SK-N-SH (cell line): ENCODE measurements at places on chromosomes 7 and 10.
A peak's percentile ranks its signal among the peaks of the same experiment; 100 is the strongest.

DNA sequence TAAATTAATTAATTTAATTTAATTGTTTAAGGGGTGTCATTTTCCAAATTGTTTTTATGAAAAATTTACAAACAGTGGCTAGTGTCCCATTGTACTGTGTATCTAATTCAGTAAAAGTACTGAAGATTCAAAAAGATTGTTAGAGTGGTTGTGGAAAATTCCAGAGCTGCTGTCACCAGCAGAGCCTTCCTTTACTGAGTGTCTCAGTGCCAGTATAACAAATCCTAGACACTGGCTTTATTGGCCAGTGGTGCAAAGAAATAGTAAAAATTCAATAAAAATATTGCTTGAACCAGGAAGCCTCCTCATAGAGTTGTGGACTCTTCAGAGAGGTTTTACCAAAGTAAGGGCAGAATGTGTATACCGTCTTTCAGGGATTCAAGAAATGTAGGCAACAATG lies 23.1 kb upstream of the HERPUD2 start:
- DNase-seq: no peak

DNA sequence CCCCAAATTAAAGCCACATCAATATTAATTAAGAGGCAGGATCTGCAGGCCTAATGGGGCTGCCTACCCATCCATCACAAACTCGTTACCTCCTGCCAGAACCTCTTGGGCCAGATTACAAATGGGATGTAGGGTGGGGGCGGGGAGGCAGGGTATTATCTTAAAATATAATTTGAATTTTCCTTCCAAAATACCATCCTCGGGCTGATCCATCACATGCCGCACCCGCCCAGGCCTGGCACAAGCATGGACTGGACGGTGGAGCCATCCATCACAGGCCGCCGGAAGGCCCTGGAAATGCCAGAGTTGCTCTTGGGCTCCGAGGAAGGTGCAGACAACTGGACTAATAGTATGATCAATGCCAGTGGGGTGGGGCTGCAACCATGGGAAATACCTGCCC lies 212.8 kb downstream of the GRID1 start:
- DNase-seq: no peak

GRCh38 chr10:3064423-3064822 lies 2.9 kb upstream of the PFKP start:
- DNase-seq: no peak

DNA sequence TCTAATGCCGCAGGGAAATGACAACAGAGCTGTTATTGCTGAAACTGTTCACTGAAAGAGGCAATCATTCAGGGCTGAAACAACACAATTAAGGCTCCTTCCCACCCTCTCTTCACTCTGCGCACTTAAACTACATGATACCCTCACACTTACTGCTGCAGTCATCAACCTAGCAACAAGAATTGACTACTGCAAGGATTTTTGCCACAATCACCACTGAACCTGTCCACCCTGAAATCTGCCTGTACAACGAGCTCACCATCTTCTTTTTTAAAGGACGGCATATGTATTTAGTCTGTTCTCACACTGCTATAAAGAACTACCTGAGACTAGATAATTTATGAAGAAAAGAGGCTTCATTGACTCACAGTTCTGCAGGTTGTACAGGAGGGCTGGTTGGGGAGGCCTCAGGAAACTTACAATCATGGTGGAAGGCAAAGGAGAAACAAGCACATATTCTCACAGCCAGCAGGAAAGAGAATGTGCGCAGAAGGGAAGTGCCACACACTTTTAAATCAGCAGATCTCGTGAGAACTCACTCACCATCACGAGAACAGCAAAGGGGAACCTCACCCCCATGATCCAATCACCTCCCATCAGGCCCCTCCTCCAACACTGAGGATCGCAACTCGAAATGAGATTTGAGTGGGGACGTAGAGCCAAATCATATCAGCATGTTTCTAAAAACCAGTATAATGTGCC lies 131.7 kb downstream of the SORCS1 start:
- no peak for DNase-seq

DNA sequence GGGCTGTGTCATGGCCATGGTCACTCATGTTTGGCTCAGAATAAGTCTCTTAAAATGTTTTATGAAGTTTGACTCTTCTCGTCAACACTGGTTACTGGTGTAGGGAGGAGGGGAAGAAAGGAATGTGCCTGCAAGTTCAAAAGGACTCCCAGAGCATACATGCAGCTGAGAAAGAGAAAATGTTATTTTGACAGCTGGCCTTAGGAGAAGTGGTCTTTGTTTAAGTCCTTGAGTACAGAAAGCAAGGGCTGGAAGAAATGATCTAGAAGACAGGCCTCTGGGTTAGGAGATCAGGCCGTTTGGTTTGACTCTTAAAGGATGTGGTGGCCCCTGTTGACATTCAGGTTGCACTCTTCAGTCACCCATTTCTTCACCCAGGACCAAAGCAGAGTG lies 245.5 kb downstream of the REEP3 start:
- no peak for DNase-seq

- no peak for DNase-seq
Observed at GRCh38 chr10:71606257-71607081, 113.1 kb downstream of the C10orf105 start.

GRCh38 chr7:83610649-83611304 lies 38.2 kb downstream of the SEMA3E start:
- DNase-seq: no peak

GRCh38 chr7:4871930-4872675 lies 10.3 kb upstream of the PAPOLB start:
- peak; percentile 99 for DNase-seq

GRCh38 chr7:138458576-138459412 lies 1.3 kb upstream of the TRIM24 start:
- no peak for DNase-seq

DNA sequence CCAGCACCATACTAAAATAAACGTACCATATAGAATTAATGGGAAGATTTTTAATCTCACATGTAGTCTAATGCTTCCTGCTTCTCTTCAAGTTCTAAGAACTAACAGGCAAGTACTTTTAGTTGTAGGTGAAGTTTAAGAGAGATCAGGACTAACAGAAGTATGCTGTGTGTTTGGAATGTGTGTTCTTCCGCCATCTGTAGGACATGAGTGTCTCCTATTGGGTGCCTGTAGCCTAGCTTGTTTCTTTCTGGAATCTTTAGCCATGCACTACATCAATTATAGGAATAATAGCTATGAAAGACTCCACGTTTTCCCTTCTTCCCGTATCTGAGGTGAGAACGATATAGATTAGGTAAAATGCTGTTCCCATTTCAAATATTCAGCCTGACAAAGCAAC lies 140.2 kb upstream of the AHR start:
- no peak for DNase-seq

DNA sequence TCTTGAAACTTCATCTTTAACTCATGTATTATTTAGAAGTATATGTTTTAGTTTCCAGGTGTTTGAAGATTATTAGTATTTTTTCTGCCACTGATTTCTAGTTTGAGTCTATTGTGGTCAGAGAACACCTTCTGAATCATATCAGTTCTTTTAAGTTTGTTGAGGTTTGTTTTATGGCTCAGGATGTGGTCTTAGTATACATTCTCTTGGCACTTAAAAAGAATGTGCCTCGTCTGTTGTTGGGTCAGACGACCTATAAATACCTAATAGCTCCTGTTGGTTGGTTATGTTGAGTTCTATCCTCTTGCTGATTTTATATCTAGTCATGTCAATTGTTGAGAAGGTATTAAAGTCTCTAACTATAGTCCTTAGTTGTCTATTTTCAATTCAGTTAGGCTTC lies 15.9 kb downstream of the TDRD1 start:
- DNase-seq: no peak

DNA sequence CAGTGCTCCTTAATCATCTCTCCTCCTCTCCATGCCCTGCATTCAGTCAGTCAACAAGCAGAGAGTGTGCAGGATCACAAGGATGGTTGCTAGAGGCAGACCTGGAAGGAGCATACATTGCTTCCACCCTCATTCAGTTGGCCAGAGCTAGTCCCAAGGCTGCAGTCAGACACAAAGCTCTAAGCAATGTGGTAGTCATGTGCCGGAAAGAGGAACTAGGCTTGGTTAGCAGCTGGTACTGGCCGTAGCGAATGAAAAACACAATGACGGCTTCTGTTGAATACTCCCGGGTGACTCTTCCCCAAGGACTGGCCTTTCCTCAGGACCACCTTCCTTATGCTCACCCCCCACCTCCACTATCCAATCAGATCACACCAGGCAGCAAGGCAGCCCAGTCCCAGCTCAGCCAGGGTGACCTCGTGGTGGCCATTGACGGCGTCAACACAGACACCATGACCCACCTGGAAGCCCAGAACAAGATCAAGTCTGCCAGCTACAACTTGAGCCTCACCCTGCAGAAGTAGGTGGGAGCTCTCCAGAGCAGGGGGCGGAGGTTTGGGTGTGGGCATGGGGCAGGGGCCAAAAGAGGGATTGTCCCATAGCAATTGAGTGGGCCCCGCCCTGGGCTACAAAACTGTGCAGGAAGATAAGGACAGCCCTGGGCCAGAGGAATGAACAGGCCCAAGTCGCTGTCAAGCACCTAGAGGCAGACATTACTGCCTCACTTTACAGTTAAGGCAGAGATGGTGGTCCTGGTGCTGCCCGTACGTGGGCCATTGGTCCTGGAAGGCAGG lies 10.9 kb downstream of the LDB3 start:
- no peak for DNase-seq

- no peak for DNase-seq
Observed at GRCh38 chr7:2800931-2801688, 43.0 kb downstream of the GNA12 start.

DNA sequence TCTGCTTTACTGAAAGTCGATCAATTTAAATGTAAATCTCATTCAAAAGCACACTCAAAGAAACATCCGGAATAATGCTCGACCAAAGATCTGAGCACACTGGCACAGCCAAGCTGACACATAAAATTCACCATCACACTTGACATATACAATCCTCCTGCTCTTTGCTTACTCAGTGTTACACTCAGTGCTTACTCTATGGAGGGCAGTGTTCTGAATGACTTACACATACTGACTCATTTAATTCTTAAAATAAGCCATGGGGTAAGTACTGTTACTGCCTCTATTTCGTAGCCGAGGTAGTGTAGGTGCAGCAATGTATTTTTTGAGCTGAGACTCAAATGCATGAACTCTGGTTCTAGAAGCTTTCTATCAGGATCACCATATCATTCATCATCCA lies 421.5 kb upstream of the LRRN3 start:
- no peak for DNase-seq

DNA sequence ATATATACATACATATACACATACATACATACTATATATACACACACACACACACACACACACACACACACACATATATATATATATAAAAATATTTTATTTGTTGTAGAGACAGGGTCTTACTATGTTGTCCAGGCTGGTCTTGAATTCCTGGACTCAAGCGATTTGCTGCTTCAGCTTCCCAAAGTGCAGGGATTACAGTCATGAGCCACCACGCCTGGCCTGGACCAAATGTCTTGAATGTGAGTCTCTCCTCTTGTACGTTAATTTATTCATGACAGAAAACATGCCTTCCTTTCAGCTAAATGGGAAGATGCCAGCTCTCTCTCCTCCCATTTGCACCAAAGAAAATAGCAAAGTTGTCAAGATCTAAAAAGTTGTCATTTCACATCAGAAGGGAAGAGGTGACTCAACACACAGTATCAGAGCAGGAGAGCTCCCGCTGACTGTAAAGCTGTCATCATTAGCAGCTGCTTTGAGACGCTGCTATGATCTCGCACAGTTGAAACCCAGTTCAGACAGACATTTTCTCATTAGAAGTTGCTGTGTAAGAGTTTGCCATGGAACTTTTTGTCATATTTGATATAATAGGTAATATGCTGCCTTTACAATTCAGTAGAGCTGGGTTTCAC lies 224.3 kb downstream of the SFMBT2 start:
- no peak for DNase-seq

DNA sequence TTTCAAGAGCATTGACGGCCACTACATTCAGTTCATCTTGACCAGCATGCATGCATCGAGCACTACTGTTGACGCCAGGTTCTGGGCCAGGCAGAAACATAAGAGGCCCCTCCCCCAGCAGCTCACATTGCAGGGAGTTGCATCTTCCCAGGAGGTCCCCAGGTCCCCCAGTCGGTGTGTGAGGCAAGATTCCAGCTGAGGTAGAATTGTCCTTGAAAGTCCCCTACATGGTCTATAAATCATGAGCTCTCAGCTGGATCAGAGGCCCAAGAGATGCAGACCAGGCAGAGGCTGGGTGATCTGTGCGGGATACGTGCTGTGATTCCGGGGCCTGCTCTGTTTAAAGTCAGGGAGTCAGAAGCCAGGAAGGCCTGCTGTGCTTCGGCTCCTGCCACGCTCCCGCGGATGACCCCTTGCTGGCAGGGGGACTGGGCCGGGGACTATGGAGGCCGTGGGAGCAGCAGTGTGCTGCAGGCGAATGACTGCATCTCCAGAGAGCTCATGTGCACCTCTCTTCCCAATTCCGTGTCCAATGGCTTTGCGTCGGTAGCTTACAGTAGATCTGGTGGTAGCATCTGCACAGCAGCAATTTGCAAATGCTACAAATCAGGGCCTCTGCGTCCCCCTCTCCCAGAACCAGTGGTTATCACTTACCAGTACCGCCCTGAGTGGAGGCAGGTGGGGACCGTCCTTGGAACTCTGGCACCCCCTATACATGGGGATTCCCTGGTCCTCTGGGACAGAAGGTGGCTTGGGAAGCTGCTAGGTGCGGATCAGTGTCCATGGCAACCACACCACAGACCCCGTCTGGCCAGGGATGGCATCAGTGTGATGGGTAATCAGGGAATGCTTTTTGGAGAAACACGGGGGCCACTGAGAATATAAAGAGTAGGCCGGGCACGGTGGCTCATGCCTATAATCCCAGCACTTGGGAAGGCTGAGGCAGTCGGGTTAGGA lies 93.6 kb downstream of the RGS10 start:
- DNase-seq: no peak

DNA sequence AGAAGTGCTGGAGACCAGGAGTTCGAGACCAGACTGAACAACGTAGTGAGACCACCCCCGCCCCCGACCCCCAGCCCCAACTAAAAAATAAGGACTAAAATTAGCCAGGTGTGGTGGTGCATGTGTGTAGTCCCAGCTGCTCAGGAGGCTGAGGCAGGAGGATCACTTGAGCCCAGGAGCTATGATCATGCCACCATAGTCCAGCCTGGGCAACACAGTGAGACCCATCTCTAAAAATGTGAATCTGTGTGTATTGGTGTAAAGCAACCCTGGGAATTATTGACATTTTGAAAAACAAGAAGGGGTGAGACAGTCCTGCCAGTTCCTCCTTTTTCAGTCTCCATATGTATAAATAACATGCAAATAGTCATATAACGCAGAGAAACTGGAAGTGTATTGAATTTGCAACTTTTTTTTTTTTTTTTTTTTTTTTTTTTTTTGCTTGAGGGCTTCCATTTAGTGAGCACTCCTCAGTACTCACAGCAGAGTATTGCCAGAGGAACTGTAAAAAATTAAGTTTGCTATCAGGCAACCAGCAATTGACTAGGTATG lies 3.4 kb upstream of the ITGB1 start:
- no peak for DNase-seq
